ENCODE measurements at places on chromosomes 3 and 15. TPM values are rescaled to one million over a fixed set of nuclear protein-coding genes. Genes with fewer than 3 reads are reported as not detected.
A peak's percentile ranks its signal among the peaks of the same experiment; 100 is the strongest.

DNA sequence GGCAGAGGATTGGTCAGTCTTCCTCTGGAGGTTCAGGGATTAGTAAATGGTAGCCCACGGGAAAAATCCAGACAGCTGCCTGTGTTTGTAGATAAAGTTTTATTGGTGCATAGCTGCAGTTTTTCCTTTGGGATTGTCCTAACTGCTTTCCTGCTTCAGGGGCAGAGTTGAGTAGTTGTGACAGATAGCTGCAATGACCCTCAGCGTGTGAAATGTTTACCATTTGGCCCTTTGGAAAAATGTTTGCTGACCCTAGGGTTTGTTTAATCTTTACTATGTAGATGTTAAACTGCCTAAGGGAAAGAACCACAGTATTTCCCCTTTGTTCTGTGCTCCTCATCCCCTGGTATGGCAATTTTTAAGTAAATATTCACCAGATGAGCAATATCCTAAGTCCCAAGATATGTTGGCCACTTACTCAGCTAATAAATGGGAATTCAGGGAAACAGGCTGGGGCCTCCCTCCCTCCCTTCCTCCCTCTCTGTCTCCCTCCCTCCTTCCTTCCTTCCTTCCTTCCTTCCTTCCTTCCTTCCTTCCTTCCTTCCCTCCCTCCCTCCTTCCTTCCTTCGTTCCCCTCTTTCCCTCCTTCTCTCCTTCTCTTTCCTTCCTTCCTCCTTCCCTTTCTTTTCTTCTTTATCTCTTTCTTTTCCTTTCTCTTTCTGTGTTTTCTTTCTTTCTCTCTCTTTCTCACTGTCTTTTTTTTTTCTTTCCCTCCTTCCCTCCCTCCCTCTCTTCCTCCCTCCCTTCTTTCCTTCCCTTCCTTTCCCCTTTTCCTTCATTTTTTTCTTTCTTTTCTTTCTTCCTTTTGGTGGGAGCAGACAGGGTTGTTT lies 234.6 kb upstream of the BHLHE40 start:
- no peaks in the 10 kb centered on the region for H3K27me3 ChIP-seq
- no peak overlapping the region for H3K4me3 ChIP-seq
- DNase-seq = no peak
- H3K36me3 ChIP-seq = peaks cover 15% of the 10 kb centered on the region
- H3K27ac ChIP-seq = no peak overlapping the region

GRCh38 chr3:25025236-25025635 lies 402.8 kb upstream of the RARB start:
- DNase-seq = no peak
- H3K4me3 ChIP-seq = no peak overlapping the region
- H3K27ac ChIP-seq = no peak overlapping the region
- H3K4me1 ChIP-seq = no peaks in the 10 kb centered on the region

GRCh38 chr3:140552898-140553297 lies 125.0 kb upstream of the TRIM42 start:
- H3K27ac ChIP-seq = no peak overlapping the region
- no peaks in the 10 kb centered on the region for H3K4me1 ChIP-seq
- H3K36me3 ChIP-seq = no peaks in the 10 kb centered on the region
- H3K4me3 ChIP-seq = no peak overlapping the region

DNA sequence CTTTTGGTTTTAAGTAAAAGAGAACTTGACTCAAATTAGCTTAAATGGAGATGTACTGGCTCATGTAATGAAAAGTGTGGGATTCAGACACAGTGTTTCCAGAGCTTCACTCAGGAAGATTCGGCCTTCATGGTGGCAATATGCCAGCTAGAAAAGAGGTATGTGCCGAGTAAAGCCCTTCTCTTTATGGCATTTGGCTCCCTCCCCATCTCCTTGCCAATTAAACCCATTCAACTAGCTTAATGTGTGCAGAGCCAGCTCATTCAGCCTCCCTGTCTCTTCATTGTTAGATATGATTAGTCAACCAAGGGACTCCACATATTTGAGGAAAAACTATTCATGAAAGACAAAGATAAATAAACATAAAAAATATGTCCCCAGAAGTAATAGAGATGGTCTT lies 15.0 kb upstream of the TRANK1 start:
- no peaks in the 10 kb centered on the region for H3K27me3 ChIP-seq
- no peak overlapping the region for H3K27ac ChIP-seq
- no peaks in the 10 kb centered on the region for H3K4me1 ChIP-seq

Gene ATP13A5
- not detected for total RNA-seq

DNA sequence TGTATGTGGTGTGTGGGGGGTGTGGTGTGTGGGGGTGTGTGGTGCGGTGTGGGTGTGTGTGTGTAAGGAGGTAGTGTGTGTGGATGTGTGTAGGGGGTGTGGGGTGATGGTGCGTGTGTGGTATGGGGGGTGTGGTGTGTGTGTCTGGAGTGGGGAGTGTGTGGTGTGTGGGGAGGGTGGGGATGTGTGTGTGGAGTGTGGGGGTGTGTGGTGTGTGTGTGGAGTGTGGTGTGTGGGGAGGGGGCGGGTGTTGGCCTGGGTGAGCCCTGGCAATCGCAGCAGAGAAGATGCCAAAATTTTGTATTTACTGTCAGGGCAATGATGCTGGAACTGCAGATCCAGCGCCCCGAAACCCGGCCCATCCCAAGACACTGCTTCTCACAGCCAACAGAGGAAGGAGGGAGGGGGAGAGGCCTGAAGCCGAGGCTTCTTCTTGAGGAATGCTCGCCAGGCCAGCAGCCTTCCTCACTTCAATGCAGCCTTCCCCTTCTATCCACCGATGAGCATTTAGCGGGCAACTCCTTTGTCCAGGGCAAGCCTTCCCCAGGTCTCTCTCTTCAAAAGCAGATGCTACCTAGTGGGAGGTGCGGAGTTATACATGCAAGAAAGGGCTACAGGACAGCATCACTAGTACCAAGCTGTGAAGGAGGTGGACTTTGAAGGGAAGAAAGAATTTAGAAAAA lies 11.9 kb upstream of the SRP14 start:
- H3K4me1 ChIP-seq = peaks cover 46% of the 10 kb centered on the region
- H3K27me3 ChIP-seq = no peaks in the 10 kb centered on the region
- H3K4me3 ChIP-seq = no peak overlapping the region
- peak; percentile 89 for DNase-seq

DNA sequence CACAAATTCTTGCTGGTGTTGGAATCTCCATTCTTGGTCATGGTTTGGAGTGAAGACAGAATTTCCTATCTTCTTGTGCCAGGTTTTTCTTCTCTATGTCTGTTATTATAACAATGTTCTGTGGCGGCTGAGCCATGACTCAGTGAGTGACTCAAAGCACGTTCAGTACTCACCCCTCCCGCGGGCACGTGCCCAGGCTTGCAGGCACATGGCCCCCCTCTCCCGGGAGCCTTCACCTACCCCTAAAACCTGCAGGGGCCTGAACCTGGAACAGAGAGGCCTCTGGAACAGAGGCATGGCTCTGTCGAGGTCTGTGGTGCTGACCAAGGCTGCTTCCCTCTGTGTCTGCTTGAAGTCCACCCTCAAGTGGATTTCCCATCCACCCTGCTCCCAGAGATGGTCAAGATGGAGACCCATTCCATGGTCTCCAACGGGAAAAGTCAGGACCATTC lies 27.6 kb downstream of the PLXNB1 start:
- no peaks in the 10 kb centered on the region for H3K27me3 ChIP-seq
- H3K27ac ChIP-seq = peak overlapping the region; percentile 95
- H3K4me1 ChIP-seq = peaks cover 51% of the 10 kb centered on the region
- H3K36me3 ChIP-seq = peaks cover 40% of the 10 kb centered on the region
- DNase-seq = peak; percentile 98

- no peak overlapping the region for H3K4me3 ChIP-seq
- no peak overlapping the region for H3K27ac ChIP-seq
- peaks cover 31% of the 10 kb centered on the region for H3K4me1 ChIP-seq
- DNase-seq = no peak
- no peaks in the 10 kb centered on the region for H3K36me3 ChIP-seq
Observed at GRCh38 chr3:16462679-16463078, 50.8 kb downstream of the RFTN1 start.

Gene DHX30
- 99.3 TPM for total RNA-seq

DNA sequence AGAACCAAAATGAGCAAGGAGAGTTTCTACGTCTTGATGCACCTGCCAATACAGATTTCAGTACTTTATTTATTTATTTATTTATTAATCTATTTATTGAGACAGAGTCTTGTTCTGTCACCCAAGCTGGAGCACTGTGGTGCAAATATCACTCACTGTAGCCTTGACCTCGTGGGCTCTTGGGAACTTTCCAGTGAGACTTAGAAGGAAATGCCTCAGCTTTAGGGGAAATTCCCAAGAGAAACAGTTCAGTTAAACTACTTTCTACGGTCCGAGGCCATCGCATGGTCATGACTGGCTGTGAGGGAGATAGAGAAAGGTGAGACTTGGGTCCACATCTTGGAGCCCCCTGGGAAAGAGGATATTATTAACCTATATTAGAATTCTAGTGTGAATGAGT lies 47.0 kb upstream of the HERC1 start:
- no peak for DNase-seq
- H3K4me1 ChIP-seq = no peaks in the 10 kb centered on the region
- no peaks in the 10 kb centered on the region for H3K27me3 ChIP-seq
- H3K27ac ChIP-seq = no peak overlapping the region
- no peaks in the 10 kb centered on the region for H3K36me3 ChIP-seq

- DNase-seq = no peak
- H3K4me1 ChIP-seq = peaks cover 23% of the 10 kb centered on the region
- peak overlapping the region; percentile 50 for H3K27ac ChIP-seq
- no peak overlapping the region for H3K4me3 ChIP-seq
- no peaks in the 10 kb centered on the region for H3K36me3 ChIP-seq
- H3K27me3 ChIP-seq = no peaks in the 10 kb centered on the region
Observed at GRCh38 chr15:66850996-66851310, 148.9 kb downstream of the SMAD6 start.

DNA sequence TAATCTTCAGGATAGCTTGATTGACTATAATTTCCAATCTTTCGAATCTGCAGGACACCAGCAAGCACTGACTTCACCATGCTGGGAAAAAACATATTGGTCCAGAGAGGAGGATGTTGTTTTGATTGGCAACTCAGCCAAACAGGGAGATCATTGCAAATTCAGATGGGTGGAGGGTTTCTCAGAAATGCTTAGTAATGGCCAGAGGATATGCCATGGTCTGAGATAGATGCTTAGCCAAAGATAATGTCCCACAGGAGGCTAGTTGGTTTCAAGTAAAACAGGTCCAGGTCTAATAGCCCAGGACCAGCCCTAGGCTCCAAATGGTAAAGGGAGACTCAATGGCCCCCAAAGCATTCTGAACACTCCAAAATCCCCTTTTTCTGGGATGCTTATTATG lies 46.7 kb upstream of the CCDC80 start:
- H3K4me3 ChIP-seq = no peak overlapping the region
- DNase-seq = no peak
- no peaks in the 10 kb centered on the region for H3K4me1 ChIP-seq
- no peak overlapping the region for H3K27ac ChIP-seq
- H3K36me3 ChIP-seq = no peaks in the 10 kb centered on the region

Gene ILDR1
- total RNA-seq = not detected

GRCh38 chr3:30871720-30872119 lies 22.7 kb downstream of the GADL1 start:
- H3K27ac ChIP-seq = no peak overlapping the region
- no peak for DNase-seq
- H3K4me1 ChIP-seq = peaks cover 28% of the 10 kb centered on the region
- H3K36me3 ChIP-seq = no peaks in the 10 kb centered on the region
- H3K27me3 ChIP-seq = no peaks in the 10 kb centered on the region

DNA sequence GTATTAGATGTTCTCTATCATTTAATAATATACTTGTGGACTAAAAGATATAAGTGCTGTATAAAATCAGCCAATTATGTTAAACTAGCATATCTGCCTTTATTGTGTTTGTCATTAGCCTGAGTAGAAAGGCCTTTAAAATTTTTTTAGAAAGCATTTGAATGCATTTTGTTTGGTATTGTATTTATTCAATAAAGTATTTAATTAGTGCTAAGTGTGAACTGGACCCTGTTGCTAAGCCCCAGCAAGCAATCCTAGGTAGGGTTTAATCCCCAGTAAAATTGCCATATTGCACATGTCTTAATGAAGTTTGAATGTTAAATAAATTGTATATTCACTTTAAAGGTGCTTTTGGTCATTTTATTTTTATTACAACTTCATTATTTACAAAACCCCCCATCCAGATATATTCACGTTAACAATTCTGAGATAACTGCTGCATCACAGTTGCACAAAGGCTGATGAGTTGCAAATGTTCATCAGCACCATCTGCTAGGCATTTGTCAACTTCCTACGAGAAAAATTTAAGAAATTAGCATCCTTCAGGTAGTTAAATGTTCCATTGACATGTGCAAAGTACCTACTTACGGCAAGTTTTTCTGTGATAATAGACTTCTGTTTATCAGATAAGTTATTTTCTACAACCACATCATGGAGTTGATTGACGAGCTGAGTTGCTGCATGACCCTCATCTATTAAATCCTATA lies 6.3 kb downstream of the EIF4A2 start:
- DNase-seq = no peak
- H3K4me3 ChIP-seq = no peak overlapping the region
- H3K27ac ChIP-seq = no peak overlapping the region
- H3K27me3 ChIP-seq = no peaks in the 10 kb centered on the region

- H3K4me1 ChIP-seq = peaks cover 67% of the 10 kb centered on the region
- H3K27me3 ChIP-seq = no peaks in the 10 kb centered on the region
- no peak overlapping the region for H3K4me3 ChIP-seq
Observed at GRCh38 chr3:159865041-159865579, 123.5 kb upstream of the IL12A start.

Data from esophagus muscularis mucosa (tissue), 4 donors.